IPS-NIHi11 (cell line): ENCODE measurements at places on chromosomes 7 and 10.
A peak's percentile ranks its signal among the peaks of the same experiment; 100 is the strongest.

DNA sequence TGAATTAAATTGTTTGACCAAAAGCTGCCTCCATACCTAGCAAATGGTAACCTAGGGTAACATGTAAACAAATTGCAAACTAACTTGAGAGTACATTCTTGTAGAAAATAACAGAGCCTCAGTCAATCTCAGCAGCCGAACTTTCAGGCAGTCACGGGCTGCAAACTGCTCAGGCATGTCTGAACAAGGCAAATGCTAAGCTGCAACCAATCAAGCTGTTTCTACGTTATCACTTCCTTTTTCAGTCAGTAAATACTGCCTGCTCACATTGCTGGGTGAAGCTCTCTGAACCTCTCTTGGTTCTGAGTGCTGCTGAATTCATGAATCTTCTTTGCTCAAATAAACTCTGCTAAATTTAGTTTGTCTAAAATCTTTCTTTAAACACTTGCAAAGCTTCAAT lies 1212.4 kb downstream of the SORCS1 start:
- peak; percentile 49 for DNase-seq

GRCh38 chr10:1454951-1455350 lies 282.4 kb downstream of the ADARB2 start:
- no peak for DNase-seq

DNA sequence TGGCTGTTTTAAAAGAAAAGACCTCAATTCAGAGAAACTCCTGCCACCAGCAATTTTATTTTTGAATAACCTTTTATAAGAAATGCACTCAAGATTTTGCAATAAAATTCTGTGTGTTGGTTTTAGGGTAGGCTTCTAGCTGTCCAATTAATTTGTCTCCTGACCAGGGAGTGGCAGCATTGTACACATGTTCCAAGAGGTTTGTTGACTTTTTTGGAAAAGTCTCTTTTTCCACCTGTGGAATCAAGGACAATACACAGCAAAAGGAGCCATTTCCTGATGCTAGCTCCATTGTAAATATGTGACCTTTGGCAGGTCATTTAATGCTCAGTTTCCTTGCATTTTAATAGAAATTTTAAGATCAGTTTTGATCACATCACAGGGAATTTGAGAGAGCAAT lies 1.8 kb downstream of the GIMAP5 start:
- DNase-seq, result no peak

DNA sequence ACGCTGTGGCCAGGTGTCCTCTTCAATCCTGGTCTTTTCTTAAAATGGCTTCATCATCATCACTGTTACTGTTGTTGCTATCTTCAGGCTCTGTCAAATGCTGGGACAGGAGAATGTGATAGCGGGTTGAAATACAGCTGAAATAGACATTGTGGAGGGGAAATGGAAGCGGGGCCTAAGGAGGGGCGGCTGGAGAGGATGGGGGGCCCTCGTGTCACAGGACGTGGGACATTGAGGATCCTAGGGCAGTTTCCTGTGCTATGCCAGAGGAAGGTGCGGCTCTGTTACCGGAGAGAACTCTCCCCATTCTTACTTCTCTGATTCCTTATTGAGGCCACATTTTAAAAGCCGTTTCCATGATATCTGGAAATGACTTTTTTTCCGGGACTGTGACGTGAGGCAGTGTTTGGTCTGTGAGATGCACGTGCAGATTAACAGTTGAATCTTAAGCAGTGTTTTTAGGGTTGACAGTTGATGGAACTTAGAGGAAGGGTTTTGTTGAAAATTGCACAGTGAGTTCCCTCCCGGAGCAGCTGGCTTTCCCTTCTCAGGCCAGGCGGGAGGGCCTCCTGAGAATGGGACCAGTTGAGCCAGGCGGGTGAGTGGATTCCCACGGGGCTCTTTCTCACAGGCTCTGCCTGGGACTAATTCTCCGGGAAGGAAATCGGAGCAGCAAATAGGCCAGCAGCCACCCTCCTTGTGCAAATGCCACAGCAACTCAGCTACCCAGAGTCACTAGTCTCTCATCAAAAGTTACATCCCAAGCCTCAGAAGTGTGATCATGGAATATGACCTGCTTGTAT lies 125.2 kb downstream of the TACC2 start:
- peak; percentile 21 for DNase-seq

DNA sequence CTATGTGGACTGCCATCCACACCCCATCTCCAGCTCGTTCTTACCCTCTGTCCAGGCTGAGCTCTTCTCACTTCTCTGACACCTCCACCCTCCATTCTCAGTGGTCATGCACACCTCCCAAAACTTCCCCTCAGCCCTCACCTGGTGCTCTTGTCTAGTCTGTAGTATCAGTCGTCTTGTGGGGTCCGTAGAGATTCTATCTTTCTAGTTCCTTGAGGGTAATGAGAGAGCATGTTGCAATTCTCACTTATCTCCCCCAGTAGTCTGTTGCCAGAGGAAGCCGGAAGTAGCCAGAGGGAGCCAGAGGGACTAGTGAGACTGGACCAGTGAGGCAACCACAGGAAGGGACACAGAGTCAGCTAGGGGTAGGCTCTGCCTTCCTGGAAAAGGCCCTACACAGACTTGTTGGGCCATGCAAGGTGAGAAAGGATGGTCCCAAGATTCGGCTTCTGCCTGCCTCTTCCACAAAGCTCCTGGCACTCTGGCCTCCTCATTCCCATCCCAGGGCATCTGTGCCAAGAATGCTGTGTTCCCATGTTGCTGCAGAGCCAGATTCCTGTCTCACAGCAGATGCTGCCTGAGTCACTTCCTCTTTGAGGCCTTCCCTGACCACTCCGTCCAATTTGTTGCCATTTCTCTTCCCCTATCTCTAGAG lies 50.6 kb upstream of the DUSP5 start:
- no peak for DNase-seq

- no peak for DNase-seq
Observed at GRCh38 chr10:95988702-95989101, 54.7 kb upstream of the CCNJ start.

- DNase-seq, result peak; percentile 67
Observed at GRCh38 chr7:151113344-151114150, 27.3 kb downstream of the AGAP3 start.

- DNase-seq, result peak; percentile 69
Observed at GRCh38 chr10:133151543-133151972, 8.5 kb upstream of the KNDC1 start.

DNA sequence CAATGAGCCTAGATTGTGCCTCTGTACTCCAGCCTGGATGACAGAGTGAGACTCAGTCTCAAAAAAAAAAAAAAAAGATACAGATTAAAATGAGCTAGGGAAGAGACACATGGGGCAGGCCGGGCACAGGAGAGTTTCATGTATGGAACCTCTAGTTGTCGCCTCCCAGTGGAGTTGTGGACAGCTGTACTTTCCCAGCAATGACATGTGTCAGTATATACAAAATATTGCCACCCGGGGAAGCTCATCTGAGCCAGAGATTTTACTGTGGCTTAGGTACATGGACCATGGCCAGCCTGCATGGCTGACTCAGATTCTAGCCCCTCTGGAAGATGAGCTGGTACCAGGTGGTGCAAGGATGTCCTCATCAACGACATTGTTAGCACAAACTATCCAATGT lies 87.4 kb downstream of the COL26A1 start:
- no peak for DNase-seq

DNA sequence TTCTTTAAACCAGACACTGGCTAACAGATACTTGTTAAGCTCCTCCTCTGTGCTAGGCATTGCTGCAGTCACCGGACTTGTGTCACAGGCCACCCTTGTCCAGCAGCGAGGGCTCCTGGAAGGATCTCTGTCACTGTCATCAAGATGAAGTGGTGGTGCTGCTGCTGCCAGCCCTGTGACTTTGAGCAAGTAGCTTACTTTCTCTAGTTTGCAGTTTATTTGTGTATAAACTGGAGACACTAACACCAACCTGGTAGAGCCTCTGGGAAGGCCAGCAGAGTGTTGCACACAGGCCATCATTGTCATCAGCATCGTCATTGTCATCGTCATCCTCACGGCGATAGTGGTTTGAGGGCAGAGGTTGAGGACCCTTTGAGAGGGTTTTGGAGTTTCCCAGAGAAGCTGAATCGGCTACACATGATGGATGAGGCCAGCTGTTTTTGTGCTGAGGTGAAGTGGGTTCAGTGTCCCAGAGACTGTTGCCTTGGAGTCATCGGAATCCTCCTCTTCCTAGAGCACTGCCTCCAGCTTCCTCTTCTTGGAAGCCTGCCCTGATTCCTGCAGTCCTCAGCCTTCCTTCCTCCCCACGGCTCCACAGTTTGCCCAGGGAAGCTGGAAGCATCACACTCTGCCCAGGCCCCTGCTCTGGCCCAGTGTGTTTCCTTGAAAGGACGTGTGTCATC lies 128.4 kb downstream of the GRK5 start:
- DNase-seq, result no peak

- DNase-seq, result no peak
Observed at GRCh38 chr7:83643739-83644138, 5.2 kb downstream of the SEMA3E start.

GRCh38 chr7:107850643-107851042 lies 40.3 kb upstream of the DLD start:
- no peak for DNase-seq

- DNase-seq, result no peak
Observed at GRCh38 chr7:79868010-79868409, 266.6 kb upstream of the GNAI1 start.

DNA sequence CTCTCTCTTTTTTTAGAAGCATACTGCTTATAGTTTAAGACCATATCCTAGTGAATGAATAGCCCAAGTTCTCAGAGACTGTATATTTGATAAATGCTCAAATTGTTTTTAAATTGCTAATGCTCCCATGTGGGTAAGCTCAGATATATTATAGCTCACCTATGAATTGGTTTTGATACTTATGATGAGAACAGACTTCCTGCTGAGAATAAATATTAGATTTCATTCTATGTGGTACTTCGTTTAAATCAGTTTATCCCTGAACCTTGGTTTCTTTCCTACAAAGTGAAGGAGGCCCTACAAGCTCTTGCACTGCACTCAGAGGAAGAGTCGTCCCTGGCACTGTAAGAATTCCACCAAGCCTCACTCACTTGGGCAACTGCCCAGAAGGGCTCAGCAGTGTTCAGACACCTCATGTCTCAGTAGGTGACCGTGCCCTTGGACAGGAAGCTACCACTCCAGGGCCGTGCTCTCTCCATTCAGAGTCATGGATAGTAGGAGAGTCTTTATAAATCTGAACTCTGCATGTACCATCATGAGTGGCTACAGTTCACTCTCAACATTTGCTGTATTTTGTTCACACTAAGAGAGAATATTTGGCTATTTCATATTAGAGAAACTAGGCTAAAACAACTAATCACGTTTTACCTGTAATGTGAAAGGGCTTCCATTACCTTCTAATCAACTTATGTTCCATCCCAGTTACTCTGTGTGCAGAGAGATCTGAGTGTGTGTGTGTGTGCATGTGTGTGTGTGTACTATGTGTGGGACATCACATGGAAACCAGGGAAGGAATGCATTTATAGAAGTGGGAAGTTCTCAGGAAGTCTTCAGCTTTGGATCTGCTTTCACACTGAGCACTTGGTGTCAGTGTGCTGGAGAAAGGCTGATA lies 93.8 kb downstream of the PTPRE start:
- no peak for DNase-seq

DNA sequence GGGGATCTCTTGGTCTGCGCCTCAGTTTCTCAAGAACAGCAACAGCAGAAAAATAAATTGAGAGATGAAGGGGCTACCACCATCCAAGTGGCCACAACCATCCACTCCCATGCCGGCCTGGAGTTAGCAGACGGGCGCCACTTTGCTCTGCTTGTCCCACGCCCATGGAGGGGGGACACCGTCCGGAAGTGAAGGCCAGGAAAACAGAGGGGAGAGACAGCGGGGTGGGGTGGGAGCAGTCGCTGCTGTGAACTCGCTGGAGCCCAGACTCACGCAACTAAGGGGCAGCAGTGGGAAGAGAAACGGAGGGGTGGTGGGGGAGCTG lies 135.4 kb downstream of the KIF20B start:
- DNase-seq, result no peak

GRCh38 chr10:101649525-101650085 lies 45.4 kb downstream of the FBXW4 start:
- DNase-seq, result no peak

- DNase-seq, result no peak
Observed at GRCh38 chr10:22629126-22629525, 85.3 kb downstream of the PIP4K2A start.

DNA sequence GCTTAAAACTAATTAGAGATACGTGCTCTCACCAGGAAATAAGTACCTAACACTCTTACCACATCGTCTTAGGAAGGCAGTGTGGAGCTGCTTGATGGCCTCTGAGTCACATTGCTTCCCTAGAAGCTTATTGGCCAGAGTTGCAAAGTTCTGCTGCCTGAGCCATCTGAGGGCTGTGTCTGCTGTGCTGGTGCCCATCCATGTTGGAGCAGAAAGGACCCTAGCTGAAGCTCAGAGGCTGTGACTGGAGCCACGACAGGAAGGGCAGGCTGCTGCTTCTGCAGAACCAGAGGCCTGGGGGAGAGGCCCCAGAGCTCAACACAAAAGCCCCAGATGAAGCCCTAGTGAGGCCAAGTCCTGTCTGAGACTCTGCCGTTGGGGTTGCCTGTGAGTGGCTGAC lies 64.8 kb upstream of the IGFBP3 start:
- DNase-seq, result no peak

GRCh38 chr7:40024048-40024447 lies 74.0 kb downstream of the CDK13 start:
- DNase-seq, result no peak

DNA sequence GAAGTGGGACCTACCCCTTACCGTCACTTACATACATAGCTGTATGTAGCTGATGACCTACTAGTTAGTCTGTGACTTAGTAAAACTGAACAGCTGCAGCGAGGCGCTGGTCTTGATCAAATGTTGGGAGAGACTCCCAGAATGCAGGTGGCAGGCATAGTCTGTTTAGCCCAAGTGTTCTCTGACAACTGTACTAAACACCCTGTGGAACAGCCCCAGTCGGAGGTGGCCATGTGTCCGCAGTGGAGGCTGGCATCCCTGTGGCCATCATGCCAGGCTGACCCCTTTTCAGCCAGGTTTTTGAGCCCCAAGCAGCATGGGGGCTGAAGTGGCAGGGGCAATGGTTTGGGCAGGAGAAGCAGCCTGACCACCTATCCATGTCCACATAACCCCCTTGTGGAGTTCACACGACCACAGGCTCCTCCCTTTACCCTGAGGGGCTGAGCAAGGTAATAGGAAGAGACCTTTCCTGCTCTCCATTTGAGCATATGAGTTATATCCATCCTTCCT lies 7.2 kb downstream of the ADCY1 start:
- no peak for DNase-seq

- no peak for DNase-seq
Observed at GRCh38 chr10:62543571-62544355, 169.6 kb downstream of the ZNF365 start.

- no peak for DNase-seq
Observed at GRCh38 chr10:97371696-97372095, 29.4 kb downstream of the RRP12 start.

GRCh38 chr7:1707756-1708595 lies 37.9 kb downstream of the ELFN1 start:
- no peak for DNase-seq

DNA sequence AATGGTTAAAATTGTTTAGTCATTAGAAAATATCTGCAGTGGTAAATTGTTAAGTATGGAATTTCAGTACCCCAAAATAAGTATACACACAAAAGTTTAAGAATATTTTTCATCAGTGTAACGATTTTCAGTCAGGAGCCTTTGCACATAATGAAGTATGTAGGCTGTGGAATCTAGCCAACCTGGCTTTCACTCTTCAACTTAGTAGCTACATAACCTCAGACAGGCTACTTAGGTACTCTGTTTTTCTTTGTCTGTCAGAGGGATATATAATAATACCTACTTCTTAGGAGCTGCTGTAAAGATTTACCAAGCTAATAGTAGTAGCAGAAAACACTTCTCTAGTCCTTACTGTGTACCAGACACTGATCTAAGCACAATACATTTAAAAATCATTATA lies 137.5 kb downstream of the ZEB1 start:
- DNase-seq, result no peak
